ENCODE measurements at places on chromosomes 2 and 18.

DNA sequence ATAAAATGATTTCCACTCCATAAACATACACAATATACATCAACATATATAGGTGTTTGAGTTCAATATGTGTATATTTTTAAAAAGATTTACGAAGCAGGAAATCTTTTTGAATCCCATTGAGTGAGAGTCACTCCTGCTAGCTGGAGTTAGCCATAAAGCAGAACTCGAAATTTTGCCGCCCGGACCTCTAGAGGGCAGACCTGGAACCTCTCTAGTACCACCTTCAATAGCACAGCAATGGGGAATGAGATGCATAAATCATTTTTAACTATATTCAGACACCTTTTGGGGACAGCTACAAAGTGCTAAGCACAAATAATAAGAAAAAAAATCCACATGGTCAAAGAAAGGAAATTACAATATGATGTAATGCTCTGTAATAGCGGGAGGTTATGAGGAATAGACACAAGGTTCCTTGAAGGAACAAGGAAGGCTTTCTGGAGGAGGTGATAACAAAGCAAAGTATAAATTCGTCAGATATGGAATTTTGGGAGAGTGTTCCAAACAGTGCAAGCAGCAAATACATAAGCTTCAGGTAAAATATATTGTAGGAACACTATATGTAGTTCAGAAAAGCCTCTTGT lies 533.4 kb downstream of the ERBB4 start:
- no peak for DNase-seq

- DNase-seq = no peak
Measured at GRCh38 chr2:115779085-115779632, 1336.7 kb downstream of the DPP10 start.

DNA sequence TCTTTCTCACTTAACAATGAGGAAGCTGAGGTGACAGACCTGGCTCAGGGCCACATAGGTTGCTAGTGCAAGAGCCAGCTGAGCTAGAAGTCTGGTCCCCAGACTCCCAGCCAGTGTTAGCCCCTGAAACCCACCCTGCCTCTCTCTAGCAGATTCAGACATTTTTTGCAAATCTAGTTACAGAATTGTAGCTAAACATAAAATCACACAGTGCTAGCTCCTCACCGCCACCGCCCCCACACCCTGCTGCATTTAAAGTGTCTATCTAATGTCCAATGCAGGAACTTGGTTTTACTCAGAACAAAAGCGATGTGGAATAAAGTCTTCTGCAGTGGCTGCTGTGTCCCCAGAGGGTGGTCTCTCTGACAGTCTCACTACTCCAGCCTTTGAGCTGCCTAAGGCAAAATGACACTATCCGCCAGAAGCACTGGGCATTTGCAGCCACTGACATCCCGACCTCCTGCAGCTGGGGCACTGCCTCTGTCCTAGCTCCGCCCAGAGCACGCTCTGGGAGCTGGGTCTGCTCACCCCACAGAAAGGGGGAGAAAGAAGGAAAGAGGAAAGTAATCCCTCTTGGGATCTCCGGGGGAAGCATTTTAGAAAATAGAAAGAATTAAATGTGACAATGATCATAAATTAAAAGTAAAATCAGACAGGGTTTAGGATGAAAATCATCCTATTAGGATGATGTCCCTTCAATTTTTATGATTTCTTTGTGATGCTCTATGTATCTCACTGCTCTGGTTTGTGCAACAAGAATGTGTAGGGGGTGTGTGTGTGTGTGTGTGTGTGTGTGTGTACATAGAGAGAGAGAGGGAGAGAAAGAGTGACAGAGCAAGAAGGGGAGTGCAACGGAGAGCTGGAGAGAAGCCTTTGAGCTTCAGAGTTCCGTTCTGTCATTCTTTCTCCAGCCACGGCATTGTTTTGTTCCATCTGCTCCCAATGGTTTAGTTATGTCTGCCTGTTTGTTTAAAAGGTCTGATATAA lies 50.5 kb upstream of the ST8SIA3 start:
- DNase-seq = no peak

DNA sequence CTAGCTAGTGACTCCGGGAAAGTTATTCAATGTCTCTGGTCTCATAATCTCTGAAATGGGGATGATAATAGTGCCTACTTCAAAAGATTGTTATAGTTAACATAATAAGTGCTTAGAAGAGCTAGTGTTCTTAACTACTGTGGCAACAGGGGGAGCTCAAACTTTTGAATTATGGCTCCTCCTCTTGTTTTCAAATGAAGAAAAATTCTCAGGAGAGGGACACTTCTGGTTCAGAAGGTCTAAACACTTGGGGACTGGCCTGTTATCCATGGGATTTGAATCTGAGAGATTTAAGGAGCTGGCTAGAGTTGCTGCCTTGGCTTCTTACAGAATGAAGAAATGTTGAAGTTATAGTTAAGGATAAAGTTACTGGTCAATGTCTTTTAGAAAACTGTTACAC lies 92.2 kb upstream of the ITGB6 start:
- DNase-seq = no peak

GRCh38 chr2:205656941-205657340 lies 25.4 kb upstream of the NRP2 start:
- no peak for DNase-seq

DNA sequence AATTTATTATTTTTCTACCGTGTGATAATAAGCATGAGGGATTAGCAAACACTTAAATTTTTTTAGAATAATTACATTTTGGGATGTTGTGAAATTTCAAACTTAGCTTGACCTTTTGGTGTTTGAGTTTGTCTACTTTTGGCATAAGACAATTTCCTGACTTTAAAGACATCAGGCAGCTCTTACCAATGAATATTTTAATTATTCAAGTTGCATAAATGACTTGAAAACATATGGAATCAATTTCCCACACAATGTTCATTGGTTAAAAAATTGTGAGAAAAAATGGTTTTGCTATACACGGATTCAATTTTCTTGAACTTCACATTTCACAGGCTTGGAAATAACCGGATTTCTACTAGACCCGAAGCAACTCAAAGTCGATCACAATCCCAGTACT lies 243.4 kb downstream of the IKZF2 start:
- no peak for DNase-seq

GRCh38 chr2:159144776-159145614 lies 141.5 kb downstream of the WDSUB1 start:
- DNase-seq = no peak

GRCh38 chr2:174844295-174844708 lies 80.0 kb upstream of the CHRNA1 start:
- no peak for DNase-seq

DNA sequence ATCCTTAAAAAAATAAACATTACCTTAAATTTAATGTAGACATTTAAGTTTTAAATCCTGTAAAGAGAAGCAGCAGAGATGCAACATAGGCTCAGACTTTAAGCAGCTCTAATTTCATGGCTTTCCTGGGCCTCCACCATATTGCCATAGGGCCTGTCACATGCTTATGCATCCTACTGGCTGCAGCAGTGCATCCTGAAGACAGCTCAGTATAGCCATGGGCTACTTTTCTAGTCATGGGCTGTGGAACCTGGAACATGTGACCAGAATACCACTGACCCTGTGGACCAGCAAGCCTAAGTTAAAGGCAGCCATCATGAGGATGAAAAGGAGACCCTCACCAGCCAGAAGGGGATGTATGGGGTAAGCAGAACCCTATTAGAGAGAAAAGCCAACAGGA lies 10.7 kb downstream of the RMP24 start:
- no peak for DNase-seq

DNA sequence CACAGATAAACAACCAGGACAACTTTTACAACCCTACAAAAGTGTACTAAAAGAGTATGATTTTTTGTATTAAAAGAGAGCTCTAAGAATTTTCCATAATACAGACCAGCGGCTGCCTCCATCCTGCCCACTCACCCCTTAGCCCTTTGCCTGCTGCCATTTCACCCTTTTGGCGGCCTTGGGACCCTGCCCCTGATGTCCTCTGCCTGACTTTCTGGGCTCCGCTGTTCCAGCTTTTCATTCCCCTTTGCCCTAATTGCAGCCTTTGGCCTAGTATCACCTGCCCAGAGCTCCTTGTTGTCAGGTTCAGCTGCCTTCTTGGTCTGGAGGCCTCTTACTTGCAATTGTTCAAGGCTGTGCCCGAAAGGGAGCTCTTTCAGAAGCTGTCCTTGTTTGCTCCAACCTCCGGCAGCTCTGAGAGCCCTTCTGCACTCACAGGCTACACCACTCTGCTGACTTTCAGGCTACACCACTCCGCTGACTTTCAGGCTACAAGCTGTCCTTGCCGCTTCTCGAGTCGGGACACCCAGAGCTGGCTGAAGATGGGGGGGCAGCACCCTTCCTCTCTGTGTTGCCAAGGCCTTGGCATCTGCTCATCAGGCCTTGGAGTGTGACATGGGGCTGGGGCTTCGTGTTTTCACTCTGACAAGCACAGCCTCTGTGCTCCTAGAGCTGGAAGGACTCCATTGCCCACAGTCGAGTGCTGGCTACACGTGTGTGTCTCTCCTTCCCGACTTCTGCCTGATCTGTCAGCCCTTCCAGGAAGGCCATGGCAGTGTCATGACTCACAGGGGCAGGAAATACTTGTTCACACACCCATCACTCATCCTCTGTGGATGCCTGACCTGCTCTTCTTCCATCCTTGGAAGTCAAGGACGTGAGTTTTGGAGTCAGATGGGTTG lies 43.1 kb upstream of the HDAC4 start:
- DNase-seq = no peak

- no peak for DNase-seq
Measured at GRCh38 chr2:164114937-164115336, 379.1 kb upstream of the FIGN start.

All from epithelial cell of proximal tubule (primary cell).